Activated naive CD4-positive, alpha-beta T cell treated with Interleukin-2 at 50 U/mL for 16 hours (primary cell): ENCODE measurements at places on chromosomes 6 and 20.

- no peak for DNase-seq
Observed at GRCh38 chr20:57321142-57321541, 8.5 kb upstream of the SPO11 start.

DNA sequence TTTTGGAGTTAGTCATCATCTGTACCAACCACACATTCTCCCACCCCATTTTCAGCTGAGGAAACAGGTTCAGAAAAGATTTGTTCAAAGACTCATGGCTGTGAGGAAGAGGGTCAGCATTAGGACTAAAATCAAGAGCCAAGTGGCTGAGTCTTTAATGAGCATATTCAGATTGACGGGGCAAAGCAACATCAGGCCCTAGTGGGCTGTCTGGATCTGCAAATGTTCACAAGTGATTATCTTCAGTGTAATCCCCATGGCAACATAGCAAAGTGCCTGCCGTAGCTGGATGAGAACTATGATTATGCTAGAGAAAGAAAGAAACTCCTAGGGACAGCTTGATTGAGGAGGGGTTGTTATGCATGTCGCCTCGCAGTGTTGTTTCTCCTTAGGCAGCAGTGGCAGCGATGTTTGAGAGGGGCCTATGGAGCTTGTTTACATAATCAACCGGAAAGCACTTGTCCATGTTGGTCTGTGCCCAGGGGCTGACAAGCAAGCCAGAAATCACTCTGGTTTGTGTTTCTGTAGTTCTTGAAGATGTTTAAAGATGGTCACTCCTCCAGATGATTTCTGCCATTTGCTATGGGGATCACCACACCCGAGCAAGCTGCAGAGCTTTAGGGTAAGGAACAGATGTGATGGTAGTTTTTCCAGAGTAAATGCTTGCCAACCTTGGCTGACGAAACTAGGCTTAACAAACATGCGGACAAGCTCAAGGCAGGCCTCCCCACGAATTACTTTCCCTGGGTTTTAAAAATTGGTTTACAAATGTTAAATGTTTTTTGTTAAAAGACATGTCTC lies 124.3 kb upstream of the MLIP start:
- no peak for DNase-seq

GRCh38 chr6:118645395-118645794 lies 6.0 kb downstream of the CEP85L start:
- DNase-seq: no peak

DNA sequence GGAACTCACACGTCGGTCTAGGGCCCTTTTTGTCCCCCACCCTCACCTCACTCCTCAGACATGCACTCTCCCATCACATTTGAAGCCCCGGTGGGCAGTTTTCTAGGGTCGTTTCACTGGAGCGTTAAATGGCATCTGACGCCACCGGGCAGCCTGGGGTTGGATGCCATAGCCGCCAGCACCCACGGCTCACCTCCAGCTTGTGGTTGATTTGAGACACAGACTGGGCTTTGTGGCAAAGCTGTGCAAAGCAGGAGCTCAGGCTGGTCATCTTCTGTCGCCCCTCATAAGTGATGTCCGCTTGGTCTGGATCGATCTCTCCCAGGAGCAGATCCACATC lies 530 bp downstream of the GOPC start:
- DNase-seq: peak; percentile 21

GRCh38 chr6:63764318-63764916 lies 128.8 kb downstream of the PHF3 start:
- DNase-seq: no peak

DNA sequence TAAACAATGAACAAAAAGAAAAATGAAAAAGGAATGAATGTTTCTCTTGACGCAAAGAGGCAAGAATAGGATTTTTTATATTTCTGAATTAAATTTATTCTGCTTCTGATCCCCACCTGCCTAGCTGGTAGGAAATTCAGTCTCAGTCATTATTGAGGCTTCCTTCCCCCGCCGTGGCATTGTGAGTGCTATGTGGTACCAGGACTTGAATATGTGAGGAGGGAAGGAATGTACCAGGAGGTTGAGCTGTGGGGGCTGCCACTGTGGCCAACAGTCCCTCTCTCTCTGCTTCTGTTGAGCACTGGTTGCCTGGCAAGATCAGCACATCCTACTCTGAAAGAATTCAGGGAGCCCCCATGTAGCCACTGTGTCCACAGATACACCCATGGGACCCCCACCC lies 368.1 kb upstream of the JARID2 start:
- DNase-seq: no peak

- no peak for DNase-seq
Observed at GRCh38 chr20:2820084-2820895, 4.1 kb downstream of the TMEM239 start.

DNA sequence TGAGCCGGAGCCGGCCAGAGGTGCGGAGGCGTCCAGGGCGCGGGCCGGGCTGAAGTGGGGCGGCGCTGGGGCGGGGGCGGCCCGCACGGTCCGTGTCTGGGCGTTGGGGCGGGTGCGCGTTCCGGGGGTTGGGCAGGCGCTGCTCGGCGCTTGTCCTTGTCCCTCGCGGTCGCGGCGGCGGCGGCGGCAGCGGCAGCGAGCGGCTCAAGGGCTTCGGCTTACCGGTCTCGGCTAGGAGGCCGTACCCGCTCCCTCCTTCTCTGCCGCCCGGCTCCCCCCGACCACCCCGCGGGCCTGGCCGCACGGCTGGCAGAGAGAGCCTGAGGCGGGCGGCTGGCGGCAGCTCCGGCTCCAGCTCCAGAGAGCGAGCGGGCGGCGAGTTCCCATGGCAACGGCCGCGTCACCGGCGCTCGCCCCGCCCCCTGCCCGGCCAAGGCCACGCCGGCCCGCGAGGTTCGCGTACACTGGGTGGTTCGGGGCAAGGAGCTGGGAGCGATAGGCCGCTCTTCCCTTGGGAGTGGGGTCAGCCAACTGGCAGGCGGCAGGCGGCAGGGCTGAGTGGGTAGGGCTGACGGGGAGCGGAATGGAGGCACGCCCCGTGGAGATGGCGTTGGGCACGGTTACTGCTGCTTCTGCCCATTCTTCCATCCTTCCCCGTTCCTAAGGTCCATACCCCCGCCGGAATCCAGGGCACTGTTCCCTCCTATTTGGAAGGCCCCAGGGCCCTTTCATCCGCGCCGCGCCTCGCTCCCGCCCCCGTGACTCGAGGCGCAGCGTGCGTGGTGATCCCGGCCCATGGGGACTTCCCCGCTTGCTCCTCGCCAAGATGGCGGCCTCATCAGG lies at the start of gene LRRC73:
TSS of gene LRRC73 (minus strand) at position 363 of the 843 bp plus-strand sequence. CDS start 561 bp downstream, outside the sequence.
- peak; percentile 84 for DNase-seq

DNA sequence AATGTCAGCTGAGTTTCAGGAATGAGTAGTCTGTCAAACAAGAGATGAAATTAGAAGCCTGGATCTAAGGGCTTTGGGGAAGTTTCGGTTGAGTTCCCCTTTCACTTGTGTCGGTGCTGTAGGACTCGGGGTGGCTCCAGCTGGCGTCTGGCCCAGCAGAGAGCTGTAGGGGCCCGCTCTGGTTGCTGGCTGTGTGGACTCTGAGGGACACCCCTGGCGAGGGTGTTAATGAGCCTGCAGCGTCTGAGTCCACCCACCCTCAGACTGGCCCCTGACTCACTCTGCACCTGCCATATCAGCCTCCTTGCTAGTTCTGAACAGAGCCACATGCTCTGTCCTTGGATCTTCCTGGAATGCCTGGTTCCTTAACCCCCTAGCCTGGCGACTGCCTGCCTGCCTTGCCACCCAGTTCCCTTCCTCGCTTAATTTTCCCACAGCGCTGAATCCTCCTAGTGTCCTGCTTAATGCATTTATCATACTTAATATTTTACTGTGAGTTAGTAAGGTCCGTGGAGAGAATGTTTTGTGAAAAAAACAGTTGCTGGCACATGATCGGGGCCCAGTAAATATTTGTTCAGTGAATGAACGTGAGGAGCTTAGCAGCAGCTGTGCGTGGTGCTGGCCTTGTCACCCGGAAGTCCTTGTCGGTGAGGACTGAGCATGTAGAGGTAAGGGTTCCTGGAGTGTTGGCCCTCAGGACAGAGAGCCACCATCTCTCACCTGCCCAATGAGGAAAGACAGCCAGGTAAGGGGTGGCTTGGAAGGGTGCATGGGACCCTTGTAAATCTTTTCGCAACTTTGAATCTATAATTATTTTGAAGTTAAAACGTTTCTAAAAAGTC lies 1.6 kb downstream of the DNAJC5 start:
- DNase-seq: peak; percentile 41

DNA sequence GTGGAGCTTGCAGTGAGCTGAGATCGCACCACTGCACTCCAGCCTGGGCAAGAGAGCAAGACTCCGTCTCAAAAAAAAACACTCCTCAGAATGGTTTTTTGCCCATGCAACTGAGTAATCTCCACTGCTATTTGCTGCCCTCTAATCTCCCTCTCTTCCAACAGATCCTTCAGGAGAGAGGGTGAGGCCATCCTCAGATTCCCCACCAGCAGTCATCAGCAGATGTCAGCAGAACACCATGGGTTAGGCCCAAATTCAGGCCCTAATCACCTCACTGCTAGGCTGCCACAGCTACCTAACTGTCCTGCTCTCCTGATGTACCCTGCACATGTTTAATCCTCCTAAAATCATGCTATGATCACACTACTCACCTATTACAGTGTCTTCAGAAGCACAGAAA lies 63.2 kb upstream of the BEND6 start:
- DNase-seq: no peak

- DNase-seq: no peak
Observed at GRCh38 chr6:68701159-68701558, 66.1 kb downstream of the ADGRB3 start.

DNA sequence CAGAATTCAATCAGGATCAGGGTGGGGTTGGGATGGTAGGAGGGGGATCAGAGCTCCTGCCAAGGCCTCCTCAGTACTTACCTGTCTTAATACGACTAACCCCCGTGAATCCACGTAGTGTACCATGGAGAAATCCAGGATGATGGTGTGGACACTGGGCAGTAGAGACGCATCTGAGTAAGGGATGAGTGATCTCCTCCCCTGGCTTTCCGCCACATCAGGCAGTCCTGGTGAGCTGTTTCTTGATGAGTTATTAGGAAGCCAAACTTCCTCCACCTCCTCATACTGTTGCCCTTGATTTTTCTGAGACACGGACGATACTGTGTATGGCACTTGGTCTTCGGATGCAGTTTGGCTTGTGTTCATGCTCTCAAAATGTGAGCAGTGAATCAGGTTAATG lies 34.2 kb upstream of the SRPK1 start:
- DNase-seq: no peak

DNA sequence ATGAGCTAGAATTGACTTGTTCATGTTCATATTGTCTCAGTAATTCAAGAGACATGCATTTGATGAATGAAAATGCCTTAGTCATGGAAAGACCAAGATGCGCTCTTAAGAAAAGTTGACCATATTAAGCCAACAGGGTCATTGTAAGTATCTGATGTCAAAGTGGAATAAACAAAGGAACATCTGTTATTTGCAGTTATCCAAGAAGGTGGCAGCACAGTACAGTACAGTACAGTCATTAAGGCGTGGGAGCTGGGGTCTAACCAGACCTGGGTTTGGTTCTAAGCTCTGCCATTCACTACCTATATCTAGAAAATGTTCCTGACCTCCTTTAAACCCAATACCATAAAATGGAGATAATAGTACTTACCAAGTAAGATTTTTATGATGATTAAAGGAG lies 178.1 kb downstream of the BACH2 start:
- DNase-seq: no peak

DNA sequence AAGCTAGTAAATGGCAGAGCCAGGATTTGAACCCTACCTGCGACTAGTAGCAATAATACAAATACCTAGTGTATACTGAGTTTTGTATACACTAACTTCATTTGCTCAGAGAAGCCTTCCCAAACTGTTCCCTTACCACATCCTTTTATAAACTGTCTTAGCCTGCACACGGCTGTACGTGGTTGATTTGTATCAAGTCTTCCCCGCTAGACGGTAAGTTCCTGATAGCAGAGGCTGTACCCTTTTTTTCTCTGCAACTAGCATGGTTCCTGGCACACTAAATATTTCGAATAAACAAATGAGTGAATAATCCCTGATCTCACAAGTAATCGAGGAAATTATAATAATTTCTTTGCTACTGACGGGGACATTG lies 636 bp downstream of the RTF2 start:
- DNase-seq: no peak

- DNase-seq: no peak
Observed at GRCh38 chr20:16111172-16111832, 461.9 kb downstream of the KIF16B start.

GRCh38 chr6:151269321-151269995 lies 29.7 kb downstream of the AKAP12 start:
- DNase-seq: no peak

GRCh38 chr20:8223091-8223870 lies 91.2 kb downstream of the PLCB1 start:
- DNase-seq: no peak
